ENCODE measurements at places on chromosomes 1 and 21.
A peak's percentile ranks its signal among the peaks of the same experiment; 100 is the strongest.

GRCh38 chr1:226199971-226200370 lies 13.4 kb upstream of the ACBD3 start:
- no peak for DNase-seq

- DNase-seq: no peak
Measured at GRCh38 chr1:115183721-115184259, 94.5 kb upstream of the TSPAN2 start.

DNA sequence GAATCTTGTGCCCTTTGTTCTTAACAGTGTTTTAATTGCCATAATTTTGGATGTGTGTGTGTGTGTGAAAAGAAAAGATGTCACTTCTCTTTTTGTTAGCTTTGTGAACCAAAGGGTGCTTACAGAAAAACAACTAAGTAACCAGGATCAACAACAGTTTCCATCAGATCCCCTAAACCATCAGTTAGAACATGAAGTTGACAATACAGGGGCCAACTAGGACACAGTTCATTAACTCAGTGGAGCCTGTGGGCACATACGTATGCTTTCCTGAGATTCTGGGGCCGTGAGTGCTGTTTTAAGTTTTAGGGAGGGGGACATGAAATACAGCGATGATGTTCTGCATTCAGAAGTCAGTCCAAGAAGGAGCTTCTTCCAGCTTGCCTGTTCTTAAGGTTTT lies 133.6 kb downstream of the TLR5 start:
- no peak for DNase-seq

DNA sequence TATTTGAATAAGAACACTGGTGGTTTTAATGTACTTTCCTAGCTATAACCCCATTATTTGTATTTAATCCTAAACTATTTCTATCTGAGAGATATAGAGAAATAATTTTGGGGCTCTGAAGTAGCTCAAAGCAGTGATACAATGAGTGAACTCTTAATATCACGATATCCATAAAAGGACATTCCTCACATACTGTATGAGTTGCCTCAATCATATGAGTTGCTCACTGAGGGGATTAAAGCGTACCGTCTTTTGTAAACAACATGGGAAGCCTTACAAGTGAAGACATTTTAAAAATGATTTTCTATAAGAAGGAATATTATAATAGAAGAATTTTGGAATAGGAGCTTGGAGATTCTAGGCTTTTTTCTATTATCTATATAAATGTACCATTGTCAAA lies 21.5 kb downstream of the BRINP3 start:
- no peak for DNase-seq

- DNase-seq: peak; percentile 23
Measured at GRCh38 chr1:5847013-5847659, 145.1 kb downstream of the NPHP4 start.

DNA sequence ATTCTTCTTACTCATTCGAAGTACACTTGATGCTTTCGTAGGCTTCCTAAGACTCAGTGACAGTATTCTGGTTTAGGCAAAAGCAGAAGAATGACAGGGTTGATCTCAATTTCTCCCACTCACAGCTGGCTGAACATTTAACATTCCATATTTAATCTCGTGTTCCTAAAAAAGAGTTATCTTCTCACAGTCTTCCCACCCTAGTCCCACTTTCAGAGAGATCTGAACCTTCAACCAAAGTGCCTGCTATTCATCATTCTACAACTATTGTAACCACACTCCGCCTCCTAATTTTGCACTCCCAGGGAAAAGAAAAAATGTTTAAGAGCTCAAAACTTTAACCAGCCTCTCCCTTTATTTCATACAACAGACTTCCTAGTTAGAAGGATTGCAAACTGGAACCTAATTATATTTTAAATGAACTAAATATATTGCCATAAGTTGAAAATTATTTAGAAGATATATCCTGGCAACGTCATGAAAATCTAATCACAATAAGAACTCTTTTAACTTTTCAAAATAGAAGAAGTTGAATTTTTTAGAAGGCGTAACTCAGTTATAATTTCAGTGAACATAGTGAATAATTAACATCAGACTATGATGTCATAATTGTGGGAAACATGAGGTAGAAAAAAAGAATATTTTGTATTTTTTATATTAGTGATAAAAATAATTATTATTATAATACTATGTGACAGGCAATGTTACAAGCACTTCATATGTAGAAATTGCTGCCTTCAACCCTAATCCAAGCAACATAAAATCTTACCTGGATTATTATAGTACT lies 540.9 kb upstream of the ADGRL2 start:
- no peak for DNase-seq

DNA sequence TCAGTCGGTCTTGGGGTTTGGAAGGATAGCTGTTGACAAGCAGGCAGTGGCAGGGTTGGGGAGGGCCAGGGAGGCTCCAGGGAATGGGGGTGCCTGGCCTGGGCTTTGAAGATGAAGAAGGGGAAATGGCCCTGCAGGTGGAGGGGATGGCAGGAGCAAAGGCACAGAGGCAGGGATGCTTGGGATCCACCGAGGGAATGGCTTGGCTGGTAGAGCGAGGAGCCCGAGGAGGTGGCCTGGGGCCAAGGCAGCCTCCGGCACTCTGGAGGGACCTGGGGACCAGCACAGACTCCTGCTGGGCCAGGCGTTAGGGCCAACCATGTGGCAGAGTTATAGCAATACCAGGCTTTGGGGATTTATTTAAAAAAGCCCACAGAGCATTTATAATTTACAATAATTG lies 62.9 kb upstream of the EDN2 start:
- no peak for DNase-seq

- no peak for DNase-seq
Measured at GRCh38 chr21:35824136-35824535, 236.2 kb downstream of the SETD4 start.

- DNase-seq: no peak
Measured at GRCh38 chr1:200951016-200951415, 56.3 kb downstream of the INAVA start.

DNA sequence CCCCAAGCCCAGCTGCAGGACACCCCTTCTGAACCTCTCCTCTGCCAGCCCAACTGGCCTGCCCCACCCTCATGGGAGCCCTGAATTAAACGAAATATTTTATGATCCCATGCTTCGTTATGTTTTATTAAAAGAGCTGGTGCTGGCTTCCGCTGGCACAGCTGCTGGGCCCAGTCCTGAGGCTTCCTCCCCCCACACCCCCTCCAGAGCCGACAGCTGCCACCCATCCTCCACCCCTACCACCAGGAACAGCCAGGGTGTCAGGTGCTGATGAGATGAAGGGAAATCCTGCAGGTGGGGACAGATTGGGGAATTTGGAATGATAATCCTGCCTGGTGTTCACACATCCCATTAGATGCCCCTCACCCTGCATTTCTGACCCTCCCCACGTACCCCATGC lies 19.0 kb downstream of the IGSF21 start:
- no peak for DNase-seq

- no peak for DNase-seq
Measured at GRCh38 chr1:40306296-40306695, 10.8 kb downstream of the COL9A2 start.

DNA sequence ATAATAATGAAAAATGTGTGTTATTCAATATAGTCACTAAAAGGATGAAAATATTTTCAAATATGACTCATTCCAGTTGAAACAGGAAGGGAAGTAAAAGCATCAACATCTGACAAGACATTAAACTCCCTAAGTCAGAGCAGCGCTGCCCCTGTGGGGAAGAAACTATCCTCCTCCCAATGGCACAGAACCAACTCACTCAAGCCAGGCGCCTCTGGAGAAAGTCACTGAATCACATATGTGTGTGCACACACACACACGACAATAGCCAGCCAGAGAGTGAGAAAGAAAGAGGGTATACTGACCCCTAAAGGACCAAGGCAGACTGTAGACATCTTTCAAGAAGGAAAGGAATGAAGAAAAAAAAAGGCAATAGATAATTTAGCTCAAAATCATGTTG lies 126.9 kb downstream of the SETD4 start:
- DNase-seq: no peak

GRCh38 chr1:106926803-106927582 lies 129.5 kb upstream of the PRMT6 start:
- no peak for DNase-seq

DNA sequence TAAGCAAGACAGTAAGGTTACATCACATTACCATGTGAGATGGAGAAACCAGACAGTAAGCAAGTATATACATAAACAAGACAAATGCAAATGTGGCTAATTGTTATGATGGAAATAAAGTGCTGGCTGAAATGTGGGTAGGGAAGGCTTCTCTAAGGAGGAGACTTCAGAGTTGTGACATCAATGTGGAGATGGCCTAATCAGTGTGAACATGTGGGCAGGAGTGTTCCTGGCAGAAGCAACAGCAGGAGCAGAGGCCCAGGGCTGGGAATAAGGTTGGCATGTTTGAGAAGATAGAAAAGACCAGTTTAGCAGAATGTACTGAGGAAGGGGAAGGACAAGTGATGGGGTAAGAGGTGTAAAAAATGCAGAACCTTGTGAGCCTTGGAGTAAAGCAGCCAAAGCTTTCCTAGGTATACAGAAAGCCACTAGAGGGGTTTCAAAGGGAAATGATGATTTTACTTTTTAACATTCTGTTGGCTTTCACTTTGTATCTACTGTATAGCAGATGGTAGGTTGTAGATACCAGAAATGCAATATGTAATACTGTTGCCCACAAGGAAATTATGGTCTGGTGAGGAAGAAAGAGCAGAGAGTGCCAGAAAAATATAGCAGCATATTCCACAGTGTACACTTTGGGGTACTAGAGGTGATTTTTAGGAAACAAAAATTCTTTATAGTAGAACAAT lies 197.4 kb downstream of the FGGY start:
- DNase-seq: no peak

- DNase-seq: peak; percentile 12
Measured at GRCh38 chr21:37166733-37167132, 93.7 kb downstream of the TTC3 start.

DNA sequence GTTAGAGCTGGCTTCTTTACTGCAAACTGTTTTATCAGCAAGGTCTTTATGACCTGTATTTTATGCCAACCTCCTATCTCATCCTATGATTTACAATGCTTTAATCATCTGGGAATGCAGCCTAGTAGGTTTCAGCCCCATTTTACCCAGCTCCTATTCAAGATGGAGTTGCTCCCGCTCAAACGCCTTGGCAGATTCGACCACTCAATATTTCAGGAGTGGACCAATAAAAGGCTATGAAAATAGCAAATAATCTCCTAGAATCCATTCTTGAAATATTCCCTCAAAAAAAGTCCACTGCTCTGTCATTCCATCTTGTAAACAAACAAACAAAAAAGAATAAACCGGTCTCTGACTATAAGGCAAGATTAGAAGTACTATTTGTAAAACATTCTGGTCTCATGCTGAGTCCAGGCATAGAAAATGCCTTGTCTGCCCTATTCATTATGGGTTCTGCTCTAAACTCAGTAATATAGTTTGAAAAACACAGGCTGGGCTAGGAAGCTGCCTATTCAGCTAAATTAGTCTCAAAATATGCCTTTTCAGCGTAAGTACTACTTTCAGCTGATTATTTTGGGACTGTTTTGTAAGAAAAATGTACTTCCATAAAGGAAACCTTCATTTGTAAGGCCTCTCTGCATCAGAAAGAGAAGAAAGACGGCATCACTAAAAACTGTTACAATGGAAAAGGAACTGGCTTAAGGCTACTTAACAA lies 53.0 kb downstream of the TBX19 start:
- no peak for DNase-seq

GRCh38 chr1:201330541-201330940 lies 46.9 kb downstream of the TNNT2 start:
- DNase-seq: no peak

- no peak for DNase-seq
Measured at GRCh38 chr1:183000167-183000962, 22.9 kb upstream of the LAMC1 start.

DNA sequence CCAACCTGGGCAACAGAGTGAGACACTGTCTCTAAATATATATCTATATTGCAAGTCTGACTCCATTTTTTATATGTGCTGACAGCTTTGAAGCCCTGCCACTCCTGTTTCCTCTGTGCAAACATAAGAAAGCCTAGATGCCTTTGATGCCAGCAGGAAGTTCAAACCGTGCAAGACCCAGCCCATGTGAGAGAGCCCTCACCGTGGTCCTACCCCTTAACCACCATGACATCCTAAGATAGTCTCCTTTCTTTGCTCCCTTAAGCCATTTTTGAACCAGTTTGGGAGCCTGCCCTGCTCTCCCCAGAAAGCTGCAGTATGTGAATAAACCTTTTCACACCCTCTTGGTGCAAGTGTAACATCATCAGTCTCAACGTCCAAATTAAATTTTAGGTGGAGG lies 3.7 kb upstream of the DIPK1A start:
- no peak for DNase-seq

- peak; percentile 56 for DNase-seq
Measured at GRCh38 chr1:34681480-34682451, 73.1 kb upstream of the GJB5 start.

- no peak for DNase-seq
Measured at GRCh38 chr1:1361982-1362423, 3.6 kb upstream of the MXRA8 start.

DNA sequence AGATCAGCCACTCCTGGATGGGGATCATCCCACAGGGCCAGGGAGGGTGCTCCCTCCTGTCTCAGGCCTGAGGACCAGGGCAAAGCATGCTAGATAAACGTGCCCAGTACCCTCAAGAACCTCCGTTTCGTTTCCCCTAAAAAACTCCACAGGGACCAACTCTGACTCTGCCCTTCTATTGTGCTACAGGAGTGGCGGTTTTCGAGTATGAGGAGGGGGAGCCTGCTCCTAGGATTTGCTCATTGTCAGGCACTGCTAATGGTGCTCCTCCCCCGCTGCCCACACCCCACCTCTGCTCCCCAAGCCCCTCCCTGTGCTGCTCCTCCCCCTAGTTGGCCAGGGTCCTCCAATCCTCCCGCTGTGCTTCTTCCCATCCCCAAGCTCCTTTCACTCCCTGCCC lies 32.0 kb downstream of the PGBD5 start:
- DNase-seq: no peak

DNA sequence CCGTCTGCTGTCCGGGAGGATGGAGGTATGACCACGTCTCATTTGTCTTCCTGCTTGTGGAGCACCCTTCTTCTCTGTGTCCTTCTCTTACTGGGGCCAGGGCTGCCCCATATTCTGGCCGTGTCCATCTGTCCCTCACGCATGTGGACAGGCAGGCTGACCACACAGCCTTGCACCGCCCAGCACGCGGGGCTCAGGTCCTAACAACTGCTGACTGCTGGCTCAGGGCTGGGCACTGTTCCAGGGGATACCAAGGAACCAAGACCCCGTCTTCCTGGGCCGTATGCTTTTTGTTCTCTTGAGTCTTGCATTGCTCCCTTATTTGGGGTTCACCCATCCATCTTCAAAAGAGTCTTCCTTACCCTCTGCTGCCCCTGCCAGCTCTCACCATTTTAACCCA lies 17.5 kb upstream of the SPSB1 start:
- DNase-seq: no peak

GRCh38 chr1:75097654-75098053 lies 36.5 kb upstream of the LHX8 start:
- DNase-seq: no peak
